ENCODE measurements at places on chromosomes 11 and 22.

DNA sequence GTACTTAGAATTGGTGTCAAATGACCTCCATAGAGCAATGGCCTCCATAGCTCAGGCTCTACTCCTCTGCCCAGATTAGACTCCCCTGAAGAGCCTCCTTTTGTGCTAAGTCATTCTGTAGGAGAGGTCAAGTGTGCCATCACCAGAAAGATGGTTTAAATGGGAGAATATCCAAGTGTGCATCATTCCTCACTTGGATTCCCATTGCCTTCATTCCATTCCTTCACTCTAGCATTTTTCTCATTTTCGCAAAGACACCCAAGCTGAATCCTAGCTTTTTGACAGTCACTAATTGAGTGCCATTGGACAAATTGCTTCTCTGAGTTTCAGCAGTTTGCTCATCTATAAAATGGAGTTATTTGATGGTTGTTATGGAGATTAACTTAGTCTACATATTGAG is 16.9 kb downstream of the CLMP start:
- no peak for DNase-seq

- no peak for DNase-seq
Observed at GRCh38 chr11:128940156-128940555, 2.5 kb downstream of the TP53AIP1 start.

GRCh38 chr11:26778000-26778757 is 56.3 kb upstream of the SLC5A12 start:
- DNase-seq: no peak

GRCh38 chr11:68541991-68542390 is 81.4 kb downstream of the PPP6R3 start:
- no peak for DNase-seq

DNA sequence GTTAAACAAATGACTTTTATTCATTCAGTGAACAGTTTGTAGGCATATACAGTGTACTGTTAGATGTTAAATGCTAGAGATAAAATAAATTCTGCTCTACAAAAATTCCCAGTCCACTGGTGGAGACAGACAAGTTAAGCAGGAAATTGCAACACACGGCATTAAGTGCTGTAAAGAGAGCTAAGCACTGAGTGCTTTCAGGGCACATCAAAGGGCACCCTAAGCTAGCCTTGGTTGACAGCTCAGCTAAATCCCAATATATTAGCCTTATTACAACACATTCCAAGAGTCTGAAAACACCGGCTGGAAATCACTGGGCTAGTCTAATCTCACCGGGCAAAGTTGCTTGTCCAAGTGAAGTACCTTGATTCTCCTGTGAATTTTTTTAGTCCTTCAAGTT is 55.1 kb downstream of the NOX4 start:
- DNase-seq: no peak

DNA sequence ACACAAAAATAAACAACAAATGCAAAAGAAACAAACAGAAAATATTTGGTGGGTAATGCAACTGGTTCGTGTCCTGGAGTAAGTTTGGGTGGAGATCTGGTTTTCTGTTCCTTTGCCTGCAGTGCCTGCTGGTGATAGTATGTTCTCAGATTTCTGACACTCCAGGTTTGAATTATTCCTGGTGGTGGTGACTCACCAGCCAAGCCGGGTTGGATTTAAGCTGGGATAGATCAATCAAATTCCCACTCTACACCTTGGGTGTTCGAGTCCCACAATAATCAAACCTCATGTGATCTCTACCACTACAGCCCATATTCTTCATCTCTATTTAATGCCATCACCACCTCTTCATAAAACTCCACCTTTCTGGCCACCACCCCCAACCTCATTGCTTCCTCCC is 421.8 kb downstream of the NTM start:
- no peak for DNase-seq

GRCh38 chr22:35616043-35616442 is 1.1 kb downstream of the MB start:
- no peak for DNase-seq

DNA sequence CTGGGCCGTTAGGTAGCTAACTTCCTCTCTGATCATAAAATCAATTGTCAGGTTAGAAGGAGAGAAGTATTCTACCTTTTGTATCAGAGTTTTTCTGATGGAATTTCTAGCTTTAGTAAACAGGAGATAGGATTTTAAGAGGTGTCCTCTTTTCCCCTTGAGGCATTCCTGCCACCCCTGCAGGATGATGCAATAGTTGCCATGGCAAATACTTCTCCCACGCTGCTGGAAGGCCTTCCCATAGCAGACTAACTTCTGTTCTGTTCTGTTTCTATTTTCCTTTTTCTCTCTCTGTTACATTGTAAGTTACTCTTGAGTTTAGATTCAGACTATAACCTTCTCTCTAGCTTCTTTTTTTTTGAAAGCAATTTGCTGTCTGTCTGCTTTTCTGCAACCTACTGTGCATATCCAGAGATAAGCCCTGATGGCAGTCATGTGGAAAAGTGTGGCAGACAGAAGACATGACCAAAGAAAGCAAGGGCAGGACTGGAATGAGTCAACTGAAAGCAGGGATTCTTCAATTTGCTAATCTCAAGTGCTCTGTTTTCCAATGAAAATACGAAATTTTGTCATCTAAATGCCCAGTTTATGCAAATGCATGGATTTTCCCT is 679.1 kb downstream of the DLG2 start:
- DNase-seq: no peak

DNA sequence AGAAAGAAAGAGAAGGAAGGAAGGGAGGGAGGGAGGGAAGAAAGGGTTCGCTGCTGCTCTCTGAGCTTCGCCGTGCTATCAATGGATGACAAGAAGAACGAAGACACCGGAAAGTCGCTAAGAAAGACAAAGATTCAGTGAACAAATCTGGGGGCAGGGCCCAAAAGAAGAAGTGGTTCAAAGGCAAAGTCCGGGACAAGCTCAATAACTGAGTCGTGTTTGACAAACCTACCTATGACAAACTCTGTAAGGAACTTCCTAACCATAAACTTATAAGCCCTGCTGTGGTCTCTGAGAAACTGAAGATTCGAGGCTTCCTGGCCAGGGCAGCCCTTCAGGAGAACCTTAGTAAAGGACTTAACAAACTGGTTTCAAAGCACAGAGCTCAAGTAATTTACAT is 2.9 kb upstream of the TTLL1 start:
- DNase-seq: no peak

DNA sequence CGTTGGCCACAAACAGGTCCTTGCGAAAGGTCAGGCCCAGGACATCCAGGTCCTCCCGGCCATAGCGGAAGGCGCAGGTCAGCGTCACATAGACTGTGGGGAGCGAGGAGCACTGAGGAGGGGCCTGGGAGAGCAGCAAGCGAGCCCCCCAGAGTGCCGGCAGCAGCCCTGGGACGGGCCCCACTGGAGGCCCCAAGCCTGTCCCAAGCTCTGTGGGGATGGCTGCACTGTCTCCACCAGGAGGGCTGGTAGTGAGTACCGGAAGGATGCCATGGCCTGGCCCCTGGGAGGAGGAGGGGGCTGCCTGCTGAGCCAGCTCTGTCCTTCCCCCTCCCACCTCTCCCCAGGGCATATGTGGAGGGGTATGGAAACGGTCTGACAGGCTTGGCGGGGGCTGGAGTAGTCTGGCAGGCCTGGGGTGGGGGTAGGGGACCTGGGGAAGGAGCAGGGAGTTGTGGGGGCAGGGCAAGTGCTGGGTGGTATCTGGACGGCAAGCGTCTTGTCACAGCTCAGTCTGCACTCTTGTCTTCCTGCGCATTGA is 42.9 kb downstream of the TPBGL start:
- DNase-seq: no peak

DNA sequence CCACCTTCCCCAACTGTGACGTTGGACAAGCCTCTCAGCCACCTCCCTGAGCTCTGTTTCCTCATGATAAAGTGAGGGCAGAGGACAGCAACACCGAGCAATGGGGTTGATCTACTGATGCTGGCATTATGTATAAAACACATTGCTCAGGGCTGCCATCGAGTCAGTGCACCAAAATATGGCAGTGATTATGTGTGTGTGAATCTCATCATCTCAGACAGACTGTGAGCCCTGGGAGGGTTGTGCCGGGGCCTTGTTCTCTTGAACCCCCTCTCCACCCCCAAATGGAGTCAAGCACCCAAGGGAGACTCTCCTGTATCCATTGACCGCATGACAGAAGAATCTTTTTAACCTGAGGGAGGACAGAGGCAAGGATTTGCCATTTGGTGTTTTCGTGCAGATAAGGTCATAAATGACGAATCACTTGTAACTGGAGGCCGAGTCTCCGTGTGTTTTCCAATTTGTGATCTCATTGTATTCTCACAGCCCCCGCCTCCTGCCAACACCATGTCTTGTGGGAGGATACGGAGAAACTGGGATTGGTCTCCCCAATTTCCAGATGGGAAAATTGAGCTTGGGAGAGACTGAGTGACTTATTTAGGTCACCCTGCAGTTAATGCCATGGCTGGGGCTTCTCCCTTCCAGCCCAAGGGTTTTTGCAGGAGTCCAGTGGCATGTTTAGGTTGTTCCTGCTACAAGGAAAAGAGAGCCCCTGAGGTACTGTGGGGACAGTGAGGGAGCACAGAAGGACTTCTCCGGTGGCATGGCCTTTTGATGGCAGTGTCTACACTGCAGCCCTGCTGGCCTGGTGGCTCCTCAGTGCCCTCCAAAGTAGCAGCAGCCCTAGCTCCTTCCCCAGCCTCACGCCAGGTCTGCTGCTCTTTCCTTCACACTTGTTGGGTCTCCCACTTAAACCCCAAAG is 52.4 kb downstream of the CHRDL2 start:
- DNase-seq: no peak

DNA sequence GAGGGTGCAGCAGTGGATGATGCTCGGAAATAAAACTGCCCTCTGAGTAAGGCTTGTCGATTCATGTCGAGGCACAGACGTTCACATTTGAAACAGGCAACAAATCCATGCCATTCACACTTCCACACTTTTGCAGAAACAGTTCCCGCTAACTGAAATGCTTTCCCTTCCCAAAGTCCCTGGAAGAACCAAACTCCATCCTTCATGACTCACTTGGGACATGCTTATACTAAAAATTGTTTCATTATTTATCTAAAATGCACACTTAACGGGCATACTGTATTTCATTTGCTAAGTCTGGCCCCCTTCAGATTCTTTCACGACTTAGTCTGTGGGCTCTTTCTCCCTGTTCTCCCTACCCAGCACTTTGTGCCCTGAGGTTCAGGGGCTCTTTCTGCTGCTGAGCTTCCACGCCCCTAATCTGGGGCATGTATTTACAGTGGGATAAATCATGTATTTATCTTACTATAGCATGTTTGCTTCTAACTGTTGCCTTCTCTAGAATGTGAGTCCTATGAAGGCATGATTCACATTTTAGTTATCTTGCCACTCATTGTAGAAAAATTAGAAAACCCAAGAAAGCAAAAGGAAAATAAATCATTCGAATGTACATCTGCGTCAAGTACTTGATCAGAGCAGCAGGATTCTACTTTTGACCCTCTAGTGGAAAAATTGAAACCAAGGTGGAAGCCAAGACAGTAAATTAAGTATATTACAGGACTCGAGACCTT is 12.5 kb downstream of the SCGB1A1 start:
- no peak for DNase-seq

GRCh38 chr11:36333897-36334296 is 37.8 kb downstream of the PRR5L start:
- no peak for DNase-seq

DNA sequence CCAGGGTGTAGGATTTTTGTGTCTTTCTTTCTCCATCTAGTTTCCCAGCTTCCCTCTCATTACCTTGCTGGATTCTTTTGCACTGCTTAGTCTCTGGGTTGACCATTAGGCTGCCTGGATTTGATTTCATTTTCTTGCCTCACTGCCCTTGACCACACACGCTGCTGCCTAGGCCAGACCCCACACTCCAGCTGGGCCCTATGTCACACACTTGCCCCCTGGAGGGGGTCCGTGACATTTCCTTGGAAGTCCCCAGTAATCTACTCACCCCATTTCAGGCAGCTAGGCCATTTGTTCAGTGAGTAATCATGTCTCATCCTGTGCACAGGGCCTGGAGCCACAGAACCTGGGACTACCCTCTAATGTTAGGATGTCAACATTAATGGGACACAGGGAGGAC is 81.9 kb upstream of the SPON1 start:
- no peak for DNase-seq

DNA sequence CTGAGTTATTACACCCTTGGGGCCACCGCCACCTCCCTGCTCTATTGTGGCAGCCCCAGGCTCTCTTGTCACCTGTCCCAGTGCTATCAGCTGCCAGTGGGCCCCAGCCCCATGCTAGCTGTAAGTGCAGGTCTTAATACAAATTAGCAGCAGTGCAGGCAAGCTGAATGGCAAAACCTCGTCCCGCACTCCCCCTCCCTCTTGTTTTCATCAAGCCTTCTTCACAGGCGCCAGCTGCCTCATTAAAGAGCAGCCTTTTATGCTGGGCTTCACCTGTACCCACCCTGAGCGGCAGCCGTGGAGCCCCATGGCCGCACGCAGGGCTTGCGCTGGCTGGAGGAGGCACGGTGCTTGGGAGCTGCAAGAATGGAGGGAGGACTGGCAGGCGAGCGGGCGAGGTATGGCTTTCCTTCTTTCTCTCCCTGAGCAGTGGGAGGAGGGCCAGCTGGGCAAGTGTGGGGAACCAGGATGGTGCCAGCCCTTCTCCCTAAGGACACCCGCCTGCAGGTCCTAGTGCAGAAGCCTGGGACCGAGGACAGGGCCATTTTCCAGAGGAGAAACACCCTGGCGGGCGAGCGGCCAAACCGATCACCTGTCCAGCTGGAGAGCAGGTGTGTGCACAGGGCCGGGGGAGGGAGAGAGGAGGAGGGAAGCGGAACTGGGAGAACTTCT is 70.7 kb downstream of the FLI1 start:
- no peak for DNase-seq

- no peak for DNase-seq
Observed at GRCh38 chr11:77039491-77040400, 5.5 kb downstream of the B3GNT6 start.

GRCh38 chr11:61828379-61828628 is 204 bp downstream of the FADS2 start:
- no peak for DNase-seq

DNA sequence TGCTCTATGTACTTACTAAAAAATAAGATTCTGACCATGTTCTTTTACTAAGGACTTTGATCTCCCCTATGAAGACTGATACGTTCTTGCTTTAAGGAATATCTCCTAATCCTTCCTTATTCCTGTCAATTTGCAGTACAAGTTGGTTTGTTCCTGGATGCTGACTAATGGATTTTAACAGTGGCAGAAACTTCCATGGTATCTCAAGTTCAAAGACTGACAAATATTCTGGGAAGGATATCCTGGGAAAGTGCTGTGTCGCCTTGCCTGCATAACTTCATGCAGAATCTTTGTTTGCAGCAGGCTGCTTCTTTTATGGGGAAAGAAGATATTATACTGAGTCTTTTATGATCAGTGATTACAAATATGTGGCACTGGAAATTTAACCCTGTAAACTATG is 8.4 kb upstream of the OR52J3 start:
- no peak for DNase-seq

DNA sequence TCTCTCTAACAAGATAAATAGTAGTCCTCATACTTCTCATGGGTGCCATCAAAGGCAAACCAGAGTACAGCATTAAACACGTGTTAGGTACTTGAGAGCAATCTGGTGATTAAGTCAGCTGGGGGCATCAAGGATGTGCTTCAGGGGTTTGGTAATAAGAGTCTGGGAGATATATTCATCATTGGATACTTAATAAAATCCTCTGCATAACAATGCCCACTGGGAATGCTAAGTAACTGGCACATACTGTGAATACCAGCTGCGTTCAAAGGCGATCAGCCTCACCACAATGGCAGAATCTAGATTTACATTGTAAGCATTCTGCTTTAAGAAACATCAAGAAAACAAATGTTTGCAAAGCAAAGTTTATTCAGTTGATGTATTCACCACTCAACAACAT is 268.6 kb upstream of the PITPNB start:
- no peak for DNase-seq

Data from stimulated activated CD4-positive, alpha-beta T cell treated with anti-CD3 and anti-CD28 coated beads, Interleukin-1b, Interleukin-23, amount 100 ng/mL, for 1 hour (primary cell).